Kidney (tissue), 22 donors: ENCODE measurements at places on chromosomes 6 and 20. TPM values are rescaled to one million over a fixed set of nuclear protein-coding genes. Genes with fewer than 3 reads are reported as not detected.

GRCh38 chr6:108582618-108583017, 21.9 kb downstream of the FOXO3 start:
- no peaks in the 10 kb centered on the region for H3K36me3 ChIP-seq
- H3K4me1 ChIP-seq = peaks cover 5% of the 10 kb centered on the region

DNA sequence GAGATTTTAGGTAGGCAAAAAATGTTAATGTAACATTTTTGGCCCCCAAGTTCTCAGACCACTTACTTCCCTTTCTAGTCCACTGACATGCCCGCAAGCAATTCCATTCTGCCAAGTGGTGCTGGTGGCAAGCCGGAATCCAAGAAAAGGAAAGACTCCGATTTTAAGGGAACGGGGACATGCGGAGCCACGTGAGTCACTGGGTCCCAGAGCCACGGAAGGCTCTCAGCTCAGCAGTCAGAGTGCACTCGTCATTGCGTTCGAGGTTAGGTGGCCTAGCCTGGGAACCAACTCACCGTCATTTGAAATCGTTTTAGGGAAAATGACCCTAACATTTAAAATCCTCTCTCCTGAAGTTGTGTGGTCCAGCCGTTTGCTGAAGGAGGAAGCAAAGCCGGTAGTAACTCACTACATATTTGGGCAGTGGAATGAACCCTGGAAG, 711 bp upstream of the SIRT5 start:
- no peak overlapping the region for H3K27ac ChIP-seq
- peak overlapping the region; percentile 75 for H3K4me3 ChIP-seq
- H3K27me3 ChIP-seq = no peaks in the 10 kb centered on the region

DNA sequence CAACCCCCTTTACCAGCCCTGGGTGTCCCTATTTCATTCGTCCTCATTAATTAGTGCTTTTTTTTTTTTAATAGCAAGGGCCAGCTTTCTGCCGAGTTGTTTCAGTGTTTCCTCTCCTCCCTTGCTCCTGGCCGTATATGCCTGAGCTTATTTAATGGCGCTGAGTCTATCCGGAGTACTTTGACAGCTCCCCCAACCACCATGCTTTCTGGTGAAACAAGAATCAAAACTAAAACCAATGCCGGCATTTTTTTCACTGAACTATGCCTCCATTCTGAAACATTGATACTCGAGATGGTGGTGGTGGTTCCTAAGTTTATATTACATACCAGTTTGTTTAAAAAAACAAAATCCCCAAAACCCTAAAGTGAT, 1.2 kb downstream of the DCBLD1 start:
- no peak for DNase-seq
- H3K4me3 ChIP-seq = peak overlapping the region; percentile 66
- H3K27me3 ChIP-seq = no peaks in the 10 kb centered on the region

DNA sequence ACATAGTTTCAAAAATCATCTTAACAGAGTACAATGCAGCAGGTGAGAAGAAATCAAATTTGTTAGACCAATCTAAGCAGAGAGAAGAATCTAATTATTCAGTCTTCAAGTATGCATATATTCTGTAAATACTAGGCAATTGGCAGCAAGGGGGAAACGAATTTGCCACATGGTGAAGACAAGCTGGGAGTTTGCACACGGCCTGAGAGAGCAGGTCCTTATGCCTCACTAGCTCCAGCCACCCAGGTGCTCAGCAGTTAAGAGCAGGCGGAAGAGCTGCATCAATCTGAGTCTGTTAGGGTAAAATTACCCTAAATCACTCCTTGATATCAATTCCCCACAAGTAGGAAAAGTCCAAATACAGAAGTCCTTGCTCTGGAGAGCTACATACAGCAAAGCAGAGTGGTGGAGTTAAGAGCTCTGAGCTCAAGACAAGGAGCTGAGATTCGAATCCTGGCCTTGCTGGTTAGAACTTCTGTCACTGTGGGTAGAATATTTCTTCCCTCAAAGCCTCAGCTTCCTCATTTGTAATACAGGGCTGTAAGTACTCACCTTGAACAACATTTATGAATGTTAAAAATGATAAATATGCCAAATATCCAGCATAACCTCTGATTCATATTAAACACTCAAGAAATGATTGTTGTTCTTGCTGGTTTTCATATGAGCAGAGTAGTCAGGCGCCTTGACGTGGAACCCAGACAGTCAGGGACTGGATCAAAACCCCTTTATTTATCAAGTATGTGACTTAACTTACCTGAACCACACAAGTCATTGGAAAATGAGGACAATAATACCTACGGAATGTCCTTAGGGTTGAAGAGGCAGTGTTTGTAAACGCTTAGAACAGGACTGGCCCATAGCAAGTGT, 444.2 kb downstream of the CDH26 start:
- H3K27ac ChIP-seq = no peak overlapping the region
- H3K36me3 ChIP-seq = no peaks in the 10 kb centered on the region
- no peaks in the 10 kb centered on the region for H3K27me3 ChIP-seq
- H3K4me1 ChIP-seq = no peaks in the 10 kb centered on the region
- H3K4me3 ChIP-seq = no peak overlapping the region
- no peak for DNase-seq

- H3K27me3 ChIP-seq = no peaks in the 10 kb centered on the region
- no peaks in the 10 kb centered on the region for H3K36me3 ChIP-seq
- peak; percentile 92 for DNase-seq
- H3K4me1 ChIP-seq = peaks cover 11% of the 10 kb centered on the region
- no peak overlapping the region for H3K4me3 ChIP-seq
- H3K27ac ChIP-seq = no peak overlapping the region
Observed at GRCh38 chr6:43972913-43973300, 154.3 kb downstream of the MRPL14 start.

- no peak overlapping the region for H3K27ac ChIP-seq
- H3K4me1 ChIP-seq = no peaks in the 10 kb centered on the region
- H3K27me3 ChIP-seq = no peaks in the 10 kb centered on the region
- H3K4me3 ChIP-seq = no peak overlapping the region
- no peak for DNase-seq
Observed at GRCh38 chr6:20340068-20340848, 61.4 kb upstream of the E2F3 start.

GRCh38 chr20:6888736-6889395, 121.4 kb downstream of the BMP2 start:
- H3K4me3 ChIP-seq = no peak overlapping the region
- H3K36me3 ChIP-seq = no peaks in the 10 kb centered on the region

DNA sequence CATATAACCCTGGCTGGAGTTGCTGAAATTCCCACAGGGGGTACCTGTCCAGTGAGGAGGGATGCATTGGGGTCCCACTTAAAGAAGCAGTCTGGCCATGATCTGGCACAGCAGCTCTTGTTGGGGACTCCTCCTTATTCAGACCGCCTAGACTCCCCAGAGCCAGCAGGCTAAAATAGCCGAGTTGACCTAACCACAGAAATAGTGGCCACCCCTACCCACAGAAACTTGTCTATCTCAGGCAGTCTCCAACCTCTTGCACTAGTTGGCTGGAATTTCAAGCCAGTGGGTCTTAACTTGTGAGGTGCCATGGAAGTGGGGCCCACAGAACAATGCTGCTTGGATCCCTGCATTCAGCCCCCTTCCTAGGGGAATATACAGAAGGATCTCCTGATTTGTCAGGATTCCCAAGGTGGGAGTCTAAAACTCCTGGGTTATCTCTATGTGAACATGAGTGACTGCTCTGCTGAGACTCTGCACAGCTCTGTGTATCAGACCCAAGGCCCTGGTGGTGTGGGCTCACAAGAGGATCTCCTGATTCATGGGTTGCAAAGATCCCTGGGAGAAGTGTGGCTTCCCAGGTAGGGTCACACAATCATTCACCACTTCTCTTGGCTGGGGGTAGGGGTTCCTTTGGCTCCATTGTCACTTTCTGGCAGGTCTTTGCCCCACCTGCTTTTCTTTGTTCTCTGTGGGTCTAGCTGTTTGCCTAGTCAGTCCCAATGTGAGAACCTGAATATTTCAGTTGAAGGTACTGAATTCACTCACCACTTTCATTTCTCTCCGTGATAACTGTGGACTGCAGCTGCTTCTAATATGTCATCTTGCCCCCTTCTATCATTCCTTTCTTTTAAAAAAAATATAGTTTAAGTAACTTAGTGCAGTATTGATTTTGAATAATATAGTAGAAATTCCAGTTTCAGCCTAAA, 65.5 kb upstream of the CLVS2 start:
- H3K27me3 ChIP-seq = no peaks in the 10 kb centered on the region
- H3K4me1 ChIP-seq = no peaks in the 10 kb centered on the region
- no peaks in the 10 kb centered on the region for H3K36me3 ChIP-seq
- H3K27ac ChIP-seq = no peak overlapping the region
- no peak overlapping the region for H3K4me3 ChIP-seq

GRCh38 chr20:4711511-4711910, 10.2 kb upstream of the PRND start:
- no peaks in the 10 kb centered on the region for H3K4me1 ChIP-seq
- peaks cover 2% of the 10 kb centered on the region for H3K27me3 ChIP-seq
- H3K27ac ChIP-seq = no peak overlapping the region
- no peak overlapping the region for H3K4me3 ChIP-seq
- no peaks in the 10 kb centered on the region for H3K36me3 ChIP-seq
- no peak for DNase-seq

- H3K36me3 ChIP-seq = no peaks in the 10 kb centered on the region
- no peak for DNase-seq
- H3K27me3 ChIP-seq = no peaks in the 10 kb centered on the region
- peaks cover 3% of the 10 kb centered on the region for H3K4me1 ChIP-seq
- no peak overlapping the region for H3K4me3 ChIP-seq
Observed at GRCh38 chr6:5671601-5672559, 334.8 kb downstream of the NRN1 start.

DNA sequence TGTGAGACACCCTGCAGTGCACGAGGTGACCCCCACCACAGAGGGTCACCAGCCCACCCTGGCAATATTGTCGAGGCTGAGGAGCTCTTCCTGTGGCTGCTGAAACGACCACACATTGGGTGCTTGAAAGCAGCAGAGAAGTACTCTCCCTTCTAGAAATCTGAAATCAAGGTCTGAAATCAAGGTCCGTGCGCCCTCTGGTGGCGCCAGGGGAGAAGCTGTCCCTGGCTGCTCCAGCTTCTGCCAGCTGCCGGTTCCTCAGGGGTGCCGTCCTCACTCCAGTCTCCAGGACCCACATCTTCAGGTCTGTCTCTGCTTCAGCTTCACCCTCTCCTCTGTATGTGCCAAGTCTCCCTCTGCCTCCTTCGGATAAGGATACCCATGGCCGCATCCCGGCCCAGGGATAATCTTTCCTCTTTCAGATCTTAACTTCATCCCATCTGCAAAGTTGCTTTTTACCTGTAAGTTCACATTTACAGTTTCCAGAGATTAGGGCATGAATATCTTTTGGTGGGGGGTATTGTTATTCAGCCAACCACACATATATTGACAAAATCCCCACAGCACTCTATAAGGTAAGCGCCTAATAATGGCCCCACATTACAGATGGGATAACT, 108.3 kb upstream of the PHACTR3 start:
- H3K4me3 ChIP-seq = no peak overlapping the region
- H3K27ac ChIP-seq = no peak overlapping the region
- no peaks in the 10 kb centered on the region for H3K4me1 ChIP-seq
- no peaks in the 10 kb centered on the region for H3K27me3 ChIP-seq

GRCh38 chr6:13260101-13260598, 68.2 kb downstream of the TBC1D7 start:
- H3K27ac ChIP-seq = no peak overlapping the region
- H3K4me3 ChIP-seq = no peak overlapping the region
- no peak for DNase-seq
- H3K4me1 ChIP-seq = no peaks in the 10 kb centered on the region
- H3K27me3 ChIP-seq = no peaks in the 10 kb centered on the region

GRCh38 chr6:9126878-9127560, 691.7 kb upstream of the SLC35B3 start:
- no peaks in the 10 kb centered on the region for H3K4me1 ChIP-seq
- no peaks in the 10 kb centered on the region for H3K27me3 ChIP-seq
- no peak for DNase-seq
- no peak overlapping the region for H3K4me3 ChIP-seq

The HFE gene
- total RNA-seq = 10.6 TPM

DNA sequence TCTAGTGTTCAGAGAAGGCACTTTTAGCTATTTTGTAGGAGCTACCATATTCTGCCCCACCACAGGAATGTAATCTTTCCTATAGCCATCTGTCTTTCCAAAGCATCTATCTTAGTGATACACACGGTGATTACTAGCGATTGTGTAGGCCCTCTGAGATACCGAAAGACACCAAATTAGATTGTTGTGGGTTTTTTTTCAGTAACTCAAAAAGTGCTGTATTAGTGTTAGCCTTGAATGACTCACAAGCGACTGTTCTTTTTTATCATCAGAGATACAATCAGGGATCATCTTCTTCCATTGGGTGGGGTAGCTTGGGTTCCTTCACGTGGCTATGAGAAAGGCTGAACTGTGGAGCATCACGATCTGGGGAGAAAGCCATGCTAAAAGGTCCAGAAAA, 160.2 kb downstream of the MTFR2 start:
- H3K4me1 ChIP-seq = no peaks in the 10 kb centered on the region
- H3K36me3 ChIP-seq = no peaks in the 10 kb centered on the region

DNA sequence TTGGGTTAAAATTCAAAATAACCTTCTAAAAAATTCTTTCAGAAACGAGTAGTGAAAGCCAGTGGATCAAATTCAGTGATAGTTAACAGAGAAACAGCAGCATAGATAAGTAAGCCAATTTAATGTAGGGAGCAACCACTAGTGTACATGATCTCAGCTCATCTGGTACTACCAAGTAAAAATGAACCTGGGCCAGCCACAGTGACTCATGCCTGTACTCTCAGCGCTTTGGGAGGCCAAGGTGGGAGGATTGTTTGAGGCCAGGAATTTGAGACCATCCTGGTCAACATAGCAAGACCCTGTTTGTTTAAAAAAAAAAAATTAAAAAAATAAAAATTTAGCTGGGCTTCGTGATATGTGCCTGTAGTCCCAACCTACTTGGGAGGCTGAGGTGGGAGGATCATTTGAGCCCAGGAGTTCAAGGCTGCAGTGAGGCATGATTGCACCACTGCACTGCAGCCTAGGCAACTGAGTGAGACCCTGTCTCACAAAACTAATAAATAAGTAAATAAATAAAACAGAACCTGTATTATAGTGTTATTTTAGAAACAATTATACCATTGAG, 32.4 kb downstream of the CBFA2T2 start:
- no peaks in the 10 kb centered on the region for H3K36me3 ChIP-seq
- DNase-seq = no peak
- no peak overlapping the region for H3K27ac ChIP-seq
- H3K4me1 ChIP-seq = peaks cover 2% of the 10 kb centered on the region

The DEF6 gene
- 16.3 TPM for total RNA-seq

DNA sequence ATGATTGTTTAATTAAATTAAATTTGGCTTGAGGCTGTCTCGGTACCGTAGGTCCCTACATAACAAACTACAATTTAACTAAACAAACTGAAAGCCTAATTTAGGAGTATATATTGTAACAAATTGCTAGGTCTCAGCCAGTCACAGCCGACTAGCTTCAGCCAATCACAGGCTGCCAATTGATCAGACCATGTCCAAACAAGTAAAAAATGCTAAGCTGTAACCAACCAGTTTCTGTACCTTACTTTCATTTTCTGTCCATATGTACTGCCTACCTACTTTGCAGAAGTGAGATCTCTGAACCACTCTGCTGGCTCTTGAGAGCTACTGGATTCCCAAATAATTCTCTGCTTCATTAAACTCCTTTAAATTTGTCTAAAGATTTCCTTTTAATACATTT, 648.0 kb upstream of the GJE1 start:
- no peaks in the 10 kb centered on the region for H3K27me3 ChIP-seq
- H3K4me3 ChIP-seq = no peak overlapping the region
- H3K36me3 ChIP-seq = no peaks in the 10 kb centered on the region
- peaks cover 2% of the 10 kb centered on the region for H3K4me1 ChIP-seq
- no peak for DNase-seq
- no peak overlapping the region for H3K27ac ChIP-seq

GRCh38 chr6:35044145-35044745, 96.9 kb downstream of the TCP11 start:
- H3K4me1 ChIP-seq = peaks cover 27% of the 10 kb centered on the region
- H3K4me3 ChIP-seq = no peak overlapping the region
- no peaks in the 10 kb centered on the region for H3K27me3 ChIP-seq
- no peak overlapping the region for H3K27ac ChIP-seq
- peaks cover 7% of the 10 kb centered on the region for H3K36me3 ChIP-seq
